ENCODE measurements at places on chromosomes 12 and 14.

GRCh38 chr12:24899503-24900075, 49.3 kb downstream of the BCAT1 start:
- DNase-seq = no peak

GRCh38 chr14:51681411-51681810, 29.7 kb downstream of the FRMD6 start:
- no peak for DNase-seq

GRCh38 chr12:108697905-108698304, 33.4 kb downstream of the CORO1C start:
- DNase-seq = no peak

DNA sequence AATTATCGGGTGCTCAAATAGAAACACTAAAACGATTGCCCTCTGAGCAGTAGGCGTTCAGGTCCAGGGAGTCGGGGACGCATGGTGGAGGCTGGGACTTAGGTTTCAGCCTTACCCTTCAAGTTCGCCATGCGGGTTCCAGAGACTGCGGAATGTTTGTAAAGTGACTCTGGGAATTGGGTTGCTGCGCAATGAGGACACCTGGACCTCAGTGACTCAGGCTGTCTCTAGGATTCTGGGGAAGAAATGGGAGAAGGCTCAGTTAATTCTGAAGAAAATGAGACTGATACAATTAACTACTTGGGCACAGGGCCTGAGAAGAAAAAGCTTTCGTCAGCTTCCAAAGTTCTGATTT, 1.1 kb downstream of the LGALS3 start:
- DNase-seq = no peak

GRCh38 chr12:113874326-113874725, 91.8 kb downstream of the RBM19 start:
- no peak for DNase-seq

GRCh38 chr12:103102225-103102744, 144.8 kb downstream of the ASCL1 start:
- no peak for DNase-seq

DNA sequence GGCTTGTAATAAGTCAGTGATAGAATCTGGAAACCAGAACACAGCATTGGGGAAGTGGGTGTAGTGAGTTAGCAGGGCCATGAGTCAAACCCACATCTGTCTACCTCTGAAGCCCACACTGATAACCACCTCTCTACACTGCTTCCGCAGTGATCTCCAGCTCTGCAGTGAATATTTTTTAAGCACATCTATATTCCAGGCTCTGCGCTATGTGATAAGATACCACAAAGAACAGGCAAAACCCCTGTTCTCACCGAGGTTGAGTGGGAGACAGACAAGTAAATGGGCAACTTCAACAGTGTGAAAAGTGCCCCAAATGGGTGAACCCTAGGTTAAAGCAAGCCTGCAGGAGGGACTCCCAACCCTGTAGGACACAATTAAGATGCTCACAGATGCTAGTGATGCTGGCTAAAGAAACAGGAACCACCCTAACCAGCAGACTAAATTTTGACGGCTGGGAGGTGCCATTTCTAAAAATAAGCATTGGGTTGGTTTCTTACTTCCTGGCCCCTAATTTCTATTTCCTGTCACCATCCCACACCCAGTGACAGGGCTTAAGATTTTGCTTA, 375.0 kb downstream of the DPF3 start:
- DNase-seq = peak; percentile 9

DNA sequence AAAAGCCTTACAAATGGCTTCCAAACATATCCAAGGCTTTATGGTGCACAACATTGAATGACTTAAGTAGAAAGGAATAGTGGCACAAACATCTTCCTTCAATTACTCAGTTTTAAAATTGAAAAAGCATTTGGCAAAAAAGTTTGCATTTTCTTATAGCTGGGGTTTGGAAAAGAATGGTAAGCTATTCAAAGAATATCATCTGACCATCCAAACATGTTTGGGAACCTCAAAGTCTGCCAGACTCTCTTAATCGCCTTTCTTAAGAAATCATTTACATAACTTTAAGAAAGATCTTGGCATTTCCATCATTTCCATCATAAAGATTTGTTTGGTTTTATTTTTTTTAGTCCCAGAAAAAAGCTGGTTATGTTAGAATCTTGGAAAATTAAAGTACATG, 210.1 kb upstream of the PELI2 start:
- DNase-seq = no peak

GRCh38 chr14:101509730-101510371, 51.4 kb upstream of the DIO3 start:
- DNase-seq = no peak

GRCh38 chr12:80829767-80830166, 108.0 kb downstream of the LIN7A start:
- DNase-seq = no peak

Data from stimulated activated CD4-positive, alpha-beta T cell treated with anti-CD3 and anti-CD28 coated beads, TNF-alpha, amount 100 ng/mL, for 48 hours (primary cell).